ENCODE measurements at places on chromosomes 6 and 20.
A peak's percentile ranks its signal among the peaks of the same experiment; 100 is the strongest.

DNA sequence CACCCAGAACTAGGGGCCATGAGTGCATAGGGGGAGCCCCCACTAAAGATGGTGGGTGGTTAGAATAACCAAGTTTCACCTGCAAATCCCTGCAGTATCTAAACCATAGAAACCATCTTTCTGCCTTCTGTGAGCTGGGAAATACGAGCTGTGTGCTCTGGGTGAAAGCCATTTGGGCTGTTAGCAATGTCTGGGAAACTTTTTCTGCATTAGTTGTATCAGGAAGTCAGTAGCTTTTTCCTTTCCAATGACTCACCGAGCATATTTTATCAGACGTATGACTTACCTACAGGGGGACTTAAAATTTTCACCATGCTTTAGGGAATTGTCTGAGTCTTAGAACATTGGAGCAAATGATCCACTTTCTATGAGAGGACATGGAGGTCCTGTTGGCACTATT lies 584.0 kb downstream of the QKI start:
- no peak for DNase-seq
- H3K36me3 ChIP-seq, result no peaks in the 10 kb centered on the region
- H3K4me3 ChIP-seq, result no peak overlapping the region
- H3K27ac ChIP-seq, result no peak overlapping the region
- H3K4me1 ChIP-seq, result no peaks in the 10 kb centered on the region

GRCh38 chr20:44642203-44643153 lies 9.0 kb downstream of the ADA start:
- peak; percentile 39 for DNase-seq
- H3K4me3 ChIP-seq, result peak overlapping the region; percentile 33
- H3K36me3 ChIP-seq, result peaks cover 47% of the 10 kb centered on the region
- no peaks in the 10 kb centered on the region for H3K27me3 ChIP-seq
- H3K4me1 ChIP-seq, result peaks cover 77% of the 10 kb centered on the region

- no peak for DNase-seq
- no peak overlapping the region for H3K4me3 ChIP-seq
- H3K4me1 ChIP-seq, result no peaks in the 10 kb centered on the region
- no peaks in the 10 kb centered on the region for H3K36me3 ChIP-seq
These were observed 384.9 kb downstream of the MAFB start for GRCh38 chr20:40304119-40304613.

GRCh38 chr20:61880706-61881105 lies 185.0 kb downstream of the TAF4 start:
- H3K27me3 ChIP-seq, result peaks cover 14% of the 10 kb centered on the region
- H3K27ac ChIP-seq, result no peak overlapping the region
- peaks cover 6% of the 10 kb centered on the region for H3K4me1 ChIP-seq
- no peaks in the 10 kb centered on the region for H3K36me3 ChIP-seq
- no peak for DNase-seq

DNA sequence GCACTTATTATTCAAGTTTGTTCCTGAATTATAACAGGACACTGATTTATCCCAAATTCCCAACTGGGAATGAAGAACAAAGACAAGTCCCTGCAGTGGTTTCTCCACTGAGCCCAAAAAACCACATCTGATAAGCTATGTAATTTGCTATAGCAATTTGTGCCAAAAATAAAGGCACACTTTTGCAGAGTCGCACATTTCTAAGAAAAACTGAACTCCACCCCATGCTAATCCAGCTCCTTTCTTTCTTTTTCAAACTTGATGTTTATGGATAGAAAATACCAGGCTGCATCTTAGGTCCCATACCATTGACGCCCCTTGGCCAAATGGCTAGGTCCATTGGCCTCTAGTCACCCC lies 170.2 kb upstream of the CITED2 start:
- H3K36me3 ChIP-seq, result peaks cover 6% of the 10 kb centered on the region
- peaks cover 24% of the 10 kb centered on the region for H3K4me1 ChIP-seq
- no peak overlapping the region for H3K27ac ChIP-seq

- H3K36me3 ChIP-seq, result no peaks in the 10 kb centered on the region
- no peak overlapping the region for H3K4me3 ChIP-seq
- no peak overlapping the region for H3K27ac ChIP-seq
These were observed 175.8 kb upstream of the RALGAPA2 start for GRCh38 chr20:20888266-20888656.

- H3K27ac ChIP-seq, result no peak overlapping the region
- H3K27me3 ChIP-seq, result peaks cover 7% of the 10 kb centered on the region
- H3K4me1 ChIP-seq, result peaks cover 30% of the 10 kb centered on the region
- no peak overlapping the region for H3K4me3 ChIP-seq
- peaks cover 9% of the 10 kb centered on the region for H3K36me3 ChIP-seq
- DNase-seq, result peak; percentile 60
These were observed 304.3 kb upstream of the SUPT3H start for GRCh38 chr6:45681860-45682511.

- H3K4me3 ChIP-seq, result no peak overlapping the region
- H3K27me3 ChIP-seq, result no peaks in the 10 kb centered on the region
- DNase-seq, result no peak
These were observed 167.1 kb downstream of the LAMA2 start for GRCh38 chr6:129050086-129050485.

GRCh38 chr20:20561841-20562240 lies 150.6 kb downstream of the RALGAPA2 start:
- no peak overlapping the region for H3K4me3 ChIP-seq
- H3K36me3 ChIP-seq, result peaks cover 18% of the 10 kb centered on the region
- no peaks in the 10 kb centered on the region for H3K27me3 ChIP-seq
- no peak for DNase-seq

Measured in activated naive CD4-positive, alpha-beta T cell treated with anti-CD3 and anti-CD28 coated beads, Interleukin-2, amount 10 ng/mL, durations not matched to agents 7 days and 5 days (primary cell).